ENCODE measurements at places on chromosomes 6 and 20.

GRCh38 chr20:3473944-3474343 lies 3.1 kb downstream of the ATRN start:
- DNase-seq: no peak

- DNase-seq: no peak
These were observed 24.3 kb upstream of the OLIG3 start for GRCh38 chr6:137518386-137518983.

GRCh38 chr6:30102970-30103871 lies 9.7 kb downstream of the TRIM31 start:
- peak; percentile 89 for DNase-seq

GRCh38 chr6:135358251-135358821 lies 139.2 kb downstream of the AHI1 start:
- no peak for DNase-seq

- no peak for DNase-seq
These were observed 76.9 kb downstream of the FAM50B start for GRCh38 chr6:3926150-3926482.

Data from Peyer's patch (tissue), 4 donors.